Activated CD8-positive, alpha-beta memory T cell treated with anti-CD3 and anti-CD28 coated beads for 24 hours (primary cell): ENCODE measurements at places on chromosomes 16 and 17.
A peak's percentile ranks its signal among the peaks of the same experiment; 100 is the strongest.

GRCh38 chr17:4837471-4838308 is 4.5 kb downstream of the MINK1 start:
- no peak for DNase-seq

DNA sequence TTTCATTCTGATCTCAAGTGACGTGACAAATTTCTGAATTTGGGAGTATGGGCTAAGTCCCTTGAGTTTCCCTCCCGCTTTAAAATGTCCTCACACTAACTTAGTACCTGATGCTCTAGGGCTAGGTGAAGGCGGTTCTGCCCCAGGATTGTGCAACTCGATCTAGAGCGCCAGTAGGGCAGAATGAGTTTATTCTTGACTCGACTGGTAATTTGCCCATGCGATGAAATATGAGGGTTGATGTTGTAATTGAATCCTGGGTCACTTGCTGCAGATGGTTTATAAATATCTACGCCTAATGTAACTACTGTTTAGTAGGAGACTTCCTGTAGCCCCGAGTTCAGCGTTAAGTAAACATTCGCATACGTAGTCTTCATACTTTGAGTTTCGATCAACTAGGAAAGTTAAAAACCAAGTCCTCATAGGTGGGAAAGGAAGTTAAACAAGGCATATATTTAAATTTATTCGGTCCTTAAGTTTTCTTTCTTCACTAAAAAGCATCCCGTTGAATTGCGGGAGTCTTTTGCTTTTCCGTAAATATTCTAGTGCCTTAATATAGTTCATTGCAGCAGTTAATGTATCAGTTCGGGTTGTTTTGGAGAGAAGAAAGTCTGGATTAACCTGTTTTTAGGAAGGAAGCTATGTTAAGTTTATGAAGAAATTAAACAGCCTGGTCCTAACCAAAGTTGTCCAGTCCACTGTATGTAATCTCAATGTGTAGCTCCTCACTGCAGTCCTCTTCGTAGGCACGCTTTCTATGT is 1.6 kb downstream of the CTCF start:
- DNase-seq = no peak

DNA sequence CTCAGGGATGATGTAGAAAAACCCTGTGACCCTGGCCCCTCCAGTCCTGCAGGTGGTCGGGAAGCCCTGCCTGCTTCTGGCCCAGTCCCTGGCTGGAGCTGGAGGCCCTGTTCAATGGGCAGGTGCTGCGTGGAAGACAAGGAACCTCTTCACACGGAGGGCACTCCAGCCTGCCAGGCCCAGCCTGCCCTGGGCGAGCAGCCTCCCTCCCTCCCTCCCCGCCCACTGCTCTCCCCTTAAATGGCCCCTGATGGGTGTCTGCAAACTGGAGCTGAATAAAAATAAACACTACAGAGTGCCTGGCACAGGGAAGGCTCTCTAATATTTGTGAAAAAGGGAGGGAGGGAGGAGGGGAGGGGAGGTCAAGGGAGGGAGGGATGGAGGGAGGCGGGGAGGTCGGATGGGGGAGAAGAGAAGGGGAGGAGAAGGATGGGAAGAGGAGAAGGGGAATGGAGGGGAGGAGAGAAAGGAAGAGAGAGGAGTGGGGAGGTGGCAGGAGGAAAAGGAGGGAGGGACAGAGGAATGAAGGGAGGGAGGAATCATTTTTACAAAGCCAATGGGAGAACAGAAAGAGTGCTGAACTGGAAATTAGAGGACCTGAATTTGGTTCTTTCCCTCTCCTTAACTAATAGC is 222.8 kb upstream of the TNRC6C start:
- no peak for DNase-seq

- DNase-seq = no peak
These were observed 154.8 kb downstream of the XYLT1 start for GRCh38 chr16:17316005-17316404.

- no peak for DNase-seq
These were observed 162.5 kb downstream of the PRKCA start for GRCh38 chr17:66464921-66465320.

DNA sequence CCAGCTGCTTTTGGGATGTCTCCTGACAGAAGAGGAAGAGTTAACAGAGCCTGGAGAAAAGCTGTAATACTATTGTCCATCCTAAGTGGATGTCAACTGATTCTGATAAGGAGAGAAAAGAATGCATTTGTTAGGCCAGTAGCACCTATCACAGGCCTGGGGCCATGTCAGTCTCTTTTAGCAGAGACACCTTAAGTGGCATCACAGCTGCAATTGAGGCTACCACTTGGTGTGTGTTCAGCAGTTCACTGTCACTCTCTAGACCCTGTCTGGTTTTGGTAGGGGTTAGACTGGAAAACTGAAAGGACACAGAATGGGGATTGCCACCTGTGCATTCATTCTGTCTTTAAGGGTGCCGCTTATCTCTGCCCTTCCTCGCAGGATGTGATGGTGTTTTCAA is 42.0 kb downstream of the PSMD12 start:
- DNase-seq = no peak

DNA sequence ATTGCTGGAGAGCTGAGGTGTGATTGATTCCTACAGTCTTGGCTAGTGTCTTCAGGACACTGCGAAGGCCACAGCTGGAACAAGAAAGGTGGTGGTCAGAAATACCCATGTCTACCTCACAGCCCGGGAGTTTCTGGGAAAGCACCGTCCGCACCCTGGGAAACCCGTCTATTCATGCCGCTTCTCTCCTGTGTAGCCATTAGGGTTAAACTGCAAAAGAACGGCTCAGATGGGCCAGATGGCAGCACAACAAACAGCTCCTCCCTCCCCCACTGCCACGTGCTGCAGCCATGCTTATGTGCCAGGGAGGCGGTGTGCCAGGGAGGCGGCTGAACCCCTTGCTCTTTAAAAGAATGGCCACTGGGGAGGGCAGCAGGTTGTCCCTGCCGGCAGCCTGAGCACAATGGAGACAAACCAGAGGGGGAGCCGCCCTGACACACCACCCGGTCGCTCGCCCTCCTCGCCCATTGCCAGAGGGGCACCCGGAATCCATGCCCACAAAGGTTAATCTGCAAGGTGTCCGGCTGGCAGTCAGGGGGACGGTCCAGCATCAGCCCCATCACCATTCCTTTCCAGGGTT is 65.2 kb downstream of the CYTH1 start:
- DNase-seq = peak; percentile 71

DNA sequence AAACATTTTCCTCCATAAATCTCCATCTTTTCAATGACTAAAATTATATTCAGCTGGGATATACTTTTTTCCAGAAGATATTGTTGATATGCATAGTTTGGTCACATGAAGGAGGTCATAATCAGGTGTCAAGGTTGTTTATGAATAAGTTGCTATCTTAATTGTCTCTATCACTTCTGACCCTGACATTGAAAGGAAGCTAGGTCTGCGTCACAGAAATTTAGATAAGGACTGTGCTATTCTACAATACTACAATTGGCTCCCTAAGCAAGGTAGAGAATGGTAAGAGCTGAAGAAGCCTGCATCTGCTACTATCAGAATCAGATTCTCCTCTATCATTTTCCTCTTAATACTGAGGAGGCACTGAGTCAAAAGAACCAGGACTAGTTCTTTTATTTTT is 67.5 kb downstream of the CACNG1 start:
- DNase-seq = no peak

GRCh38 chr16:8742068-8742467 is 55.4 kb downstream of the TMEM186 start:
- DNase-seq = no peak

GRCh38 chr17:51044976-51045375 is 75.7 kb downstream of the SPAG9 start:
- DNase-seq = no peak

DNA sequence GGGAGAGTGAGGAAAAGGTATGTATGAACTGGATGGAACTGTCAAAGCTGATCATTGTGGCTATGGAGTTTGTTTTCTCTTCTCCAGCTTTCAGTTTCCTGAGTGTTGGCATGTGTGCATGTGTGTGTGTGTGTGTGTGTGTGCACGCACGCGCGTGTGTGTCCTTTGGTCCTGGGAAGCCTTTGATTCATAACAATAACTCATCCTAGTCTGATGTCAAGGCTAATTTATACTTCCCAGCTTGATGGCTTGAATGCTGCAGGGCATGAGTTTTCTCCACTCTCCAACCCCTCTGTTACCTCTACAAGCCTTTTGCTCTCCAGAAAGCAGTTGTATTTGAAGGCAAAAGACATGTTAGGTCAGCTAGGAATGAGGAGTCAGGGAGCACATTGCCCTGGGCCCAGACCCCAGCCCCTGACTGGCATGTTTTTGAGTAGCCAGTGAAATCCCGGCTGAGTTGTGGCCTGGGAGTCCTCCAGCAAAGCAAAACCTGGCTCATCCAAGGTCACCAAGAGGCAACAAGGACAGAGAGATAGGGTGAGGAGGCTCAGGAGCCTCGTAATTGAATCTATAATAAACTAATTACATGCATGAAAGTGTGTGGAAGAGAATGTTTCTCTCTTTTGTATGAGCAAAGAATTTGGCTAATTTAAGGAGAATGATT is 8.9 kb upstream of the CDC42EP4 start:
- no peak for DNase-seq

DNA sequence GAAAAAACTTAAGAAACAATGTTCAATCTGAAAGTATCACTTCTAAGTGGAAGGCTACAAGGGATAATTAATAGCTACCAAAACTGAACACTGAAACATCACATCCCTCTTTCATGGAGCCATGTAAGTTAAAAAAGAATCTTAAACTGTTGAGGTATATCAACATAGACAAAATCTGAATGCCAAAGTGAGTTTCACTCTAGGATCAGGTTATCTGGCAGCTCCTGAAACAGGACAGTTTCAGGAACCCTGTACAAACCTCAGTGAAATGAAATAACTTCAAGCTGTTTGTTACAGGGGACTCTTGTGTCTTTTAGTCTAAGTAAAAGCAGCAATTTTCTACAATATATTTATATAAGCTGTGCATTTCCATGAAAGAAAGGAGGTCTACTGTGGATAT is 73.2 kb downstream of the KANSL1 start:
- DNase-seq = no peak

GRCh38 chr17:77072670-77073069 is 68.1 kb upstream of the SEC14L1 start:
- DNase-seq = no peak

DNA sequence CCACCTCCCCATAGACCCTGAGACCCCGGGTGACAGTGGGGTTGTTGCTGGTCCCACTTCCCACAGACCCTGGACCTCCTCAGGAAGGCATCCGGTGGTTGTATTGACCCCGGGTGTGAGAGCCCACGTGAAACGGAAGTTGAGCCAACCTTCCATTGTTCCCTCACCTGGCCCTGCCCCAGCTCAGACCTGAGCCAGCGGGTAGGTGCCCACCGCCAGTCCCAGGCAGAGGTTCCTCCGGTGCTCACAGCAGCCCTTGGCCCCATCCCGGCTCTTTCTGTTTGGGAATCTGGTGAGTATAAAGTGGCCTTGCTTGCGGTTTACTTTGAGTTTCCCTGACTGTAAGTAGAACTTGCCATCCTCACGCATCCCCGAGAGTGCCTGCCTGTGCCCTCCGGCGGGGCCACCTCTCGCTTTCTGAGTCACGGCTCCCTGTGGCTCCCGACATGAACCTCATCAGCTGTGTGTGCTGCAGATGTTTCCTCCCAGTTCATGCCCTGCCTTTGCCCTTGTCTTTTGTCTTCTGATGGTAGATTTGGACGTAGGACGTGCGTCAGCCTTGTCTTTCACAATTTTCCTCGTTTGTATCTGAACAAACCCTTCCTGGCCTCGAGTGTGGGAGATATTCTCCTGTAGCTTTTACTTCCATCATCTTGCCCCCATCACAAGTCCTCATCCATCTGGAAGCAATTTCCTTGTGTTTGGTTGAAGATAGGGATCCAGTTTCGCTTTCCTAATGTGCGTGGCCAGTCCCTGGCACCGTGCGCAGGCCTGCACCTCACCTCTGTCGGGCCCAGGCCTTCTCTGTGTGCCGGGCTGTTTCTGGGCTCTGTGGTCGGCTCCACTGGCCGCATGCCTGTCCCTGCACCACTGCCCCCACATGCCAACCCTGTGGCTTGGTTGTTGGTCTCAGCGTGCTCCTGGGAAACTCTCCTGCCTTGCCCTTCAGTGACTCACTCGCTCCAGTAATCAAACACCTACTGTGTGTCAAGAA is 76.0 kb downstream of the METRNL start:
- peak; percentile 54 for DNase-seq

GRCh38 chr16:71904239-71904638 is 8.9 kb downstream of the IST1 start:
- no peak for DNase-seq

- DNase-seq = no peak
These were observed 15.7 kb upstream of the RNF222 start for GRCh38 chr17:8413328-8413727.

DNA sequence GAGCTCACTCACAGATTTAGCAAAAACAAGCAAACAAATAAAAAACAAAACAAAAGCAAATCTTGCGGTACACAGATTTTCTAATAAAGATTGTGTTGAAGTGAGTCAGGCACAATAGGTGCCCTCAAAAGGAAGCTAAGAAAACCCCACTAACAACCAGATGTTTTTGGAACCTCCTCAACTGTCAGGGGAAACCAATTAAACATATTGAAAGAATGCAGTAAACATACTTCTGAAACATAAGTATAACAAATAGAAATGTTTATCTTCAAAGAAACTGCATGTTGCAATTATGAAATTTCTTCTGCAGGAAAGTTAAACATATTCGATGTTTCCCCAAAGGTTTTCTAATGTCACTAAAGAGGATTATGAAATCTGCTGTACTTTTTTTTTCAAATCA is 110.5 kb upstream of the CORO6 start:
- no peak for DNase-seq

GRCh38 chr16:58733248-58733670 is 857 bp downstream of the GOT2 start:
- no peak for DNase-seq

DNA sequence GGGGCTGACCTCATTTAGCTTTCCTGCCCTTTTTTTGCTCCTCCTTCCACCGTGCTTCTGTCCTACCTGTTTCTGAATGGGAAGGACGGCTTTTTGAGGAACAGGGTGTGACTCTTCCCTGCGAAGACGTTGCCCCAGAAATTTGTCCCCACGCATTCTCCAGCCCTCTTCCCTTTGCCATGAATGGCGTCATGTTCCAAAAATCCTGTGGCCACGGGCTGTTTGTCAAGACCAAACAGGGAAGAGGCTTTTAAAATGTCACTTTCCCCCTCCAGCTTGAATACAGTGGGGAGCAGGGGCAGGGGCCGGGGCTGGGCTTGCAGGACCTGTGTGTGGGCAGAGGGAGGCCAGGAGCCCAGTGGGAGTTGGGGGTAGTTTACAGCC is 13.9 kb downstream of the MPRIP start:
- DNase-seq = no peak

- DNase-seq = no peak
These were observed 8.8 kb downstream of the CMTM2 start for GRCh38 chr16:66587881-66588600.

GRCh38 chr17:830950-831349 is 48.8 kb downstream of the MRM3 start:
- no peak for DNase-seq

GRCh38 chr16:85037050-85037410 is 9.4 kb downstream of the KIAA0513 start:
- DNase-seq = no peak

- no peak for DNase-seq
These were observed 2.2 kb downstream of the JUP start for GRCh38 chr17:41784207-41784744.

GRCh38 chr16:48622456-48623303 is 12.7 kb upstream of the N4BP1 start:
- DNase-seq = no peak
